Mesangial cell (primary cell): ENCODE measurements at places on chromosomes 16 and 17. TPM values are rescaled to one million over a fixed set of nuclear protein-coding genes. Genes with fewer than 3 reads are reported as not detected.

The CES5A gene
- total RNA-seq: not detected in 2 replicates

The MYH8 gene
- not detected in 2 replicates for total RNA-seq

The NPW gene
- total RNA-seq: 4.4 and 5.7 TPM in 2 replicates

The ATP1B2 gene
- total RNA-seq: 0.13 TPM in 1 of 2 replicates, not detected in the other

The SLC35G6 gene
- not detected in 2 replicates for total RNA-seq

The MPV17L gene
- total RNA-seq: 2.6 and 3.3 TPM in 2 replicates

The CLEC10A gene
- not detected in 2 replicates for total RNA-seq

The NPIPA5 gene
- total RNA-seq: 2.0 and 2.3 TPM in 2 replicates

The CHP2 gene
- total RNA-seq: 0.13 TPM in 1 of 2 replicates, not detected in the other

The SOST gene
- not detected in 2 replicates for total RNA-seq

The FBXW10 gene
- not detected in 2 replicates for total RNA-seq

The DRC3 gene
- total RNA-seq: 0.33 and 1.9 TPM in 2 replicates
